Stimulated activated CD4-positive, alpha-beta T cell treated with anti-CD3 and anti-CD28 coated beads, Interleukin-4, amount 100 ng/mL, for 1 hour (primary cell): ENCODE measurements at places on chromosomes 3 and 15.

DNA sequence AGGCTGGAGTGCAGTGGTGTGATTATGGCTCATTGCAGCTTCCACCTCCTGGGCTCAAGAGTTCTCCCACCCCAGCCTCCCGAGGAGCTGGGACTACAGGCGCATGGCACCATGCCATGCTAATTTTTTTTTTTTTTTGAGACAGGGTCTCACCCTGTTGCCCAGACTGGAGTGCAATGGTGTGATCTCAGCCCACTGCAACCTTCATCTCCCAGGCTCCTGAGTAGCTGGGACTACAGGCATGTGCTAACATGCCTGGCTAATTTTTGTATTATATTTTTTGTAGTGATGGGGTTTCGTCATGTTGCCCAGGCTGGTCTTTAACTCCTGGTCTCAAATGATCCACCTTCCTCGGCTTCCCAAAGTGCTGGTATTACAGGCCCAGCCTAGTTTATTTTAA is 4.0 kb downstream of the TEX9 start:
- no peak for DNase-seq

GRCh38 chr3:185717121-185717520 is 107.7 kb downstream of the IGF2BP2 start:
- no peak for DNase-seq

DNA sequence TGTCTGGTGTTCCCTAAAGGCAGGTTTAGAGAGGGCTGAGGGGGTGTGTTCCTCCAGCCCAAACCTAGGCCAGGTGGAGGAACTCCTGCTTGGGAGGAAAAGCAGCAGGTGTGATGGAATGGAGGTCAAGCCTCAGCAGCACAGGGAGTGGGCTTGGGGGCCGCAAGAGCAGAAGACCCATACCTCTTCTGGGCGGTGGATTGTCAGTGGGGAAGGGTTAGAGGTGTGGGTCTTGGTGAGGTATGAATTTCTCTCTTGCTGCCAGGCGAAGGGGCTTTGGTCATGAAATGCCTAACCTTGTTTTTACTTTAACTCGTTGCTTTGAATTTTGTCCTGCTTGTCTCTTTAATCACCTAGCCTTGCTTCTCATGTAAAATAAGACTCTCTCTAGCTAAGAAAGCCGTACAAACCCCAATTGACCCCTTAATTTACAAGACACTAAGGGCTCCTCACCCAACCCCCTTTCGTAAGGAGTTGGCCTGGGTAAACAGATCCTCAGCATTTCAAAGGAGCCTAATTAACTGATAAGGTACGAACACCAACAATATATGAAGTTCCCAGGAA is 38.9 kb downstream of the DHX30 start:
- DNase-seq = no peak

- no peak for DNase-seq
Measured at GRCh38 chr3:191094057-191094845, 104.8 kb upstream of the OSTN start.

DNA sequence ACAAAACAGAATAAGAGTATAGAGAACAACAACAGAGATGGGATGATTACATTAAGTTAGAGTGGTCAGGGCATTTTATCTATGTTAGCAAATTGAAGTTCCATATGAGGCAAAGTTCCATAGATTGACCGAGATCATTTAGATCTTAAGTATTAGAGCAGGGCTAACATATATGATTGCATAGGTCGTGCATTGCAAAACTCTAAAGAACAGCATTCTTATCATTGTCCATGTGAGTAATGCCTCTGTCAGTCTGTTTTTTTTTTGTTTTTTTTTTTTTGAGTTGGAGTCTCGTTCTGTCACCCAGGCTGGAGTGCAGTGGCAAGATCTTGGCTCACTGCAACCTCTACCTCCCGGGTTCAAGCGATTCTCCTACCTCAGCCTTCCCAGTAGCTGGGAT is 341.7 kb upstream of the KCNH8 start:
- DNase-seq = no peak

GRCh38 chr15:62672268-62672667 is 370.3 kb upstream of the TPM1 start:
- no peak for DNase-seq

- no peak for DNase-seq
Measured at GRCh38 chr3:36686516-36686915, 77.8 kb downstream of the DCLK3 start.

GRCh38 chr3:138049157-138049919 is 39.4 kb downstream of the CLDN18 start:
- no peak for DNase-seq

GRCh38 chr3:118818386-118818785 is 216.3 kb downstream of the IGSF11 start:
- no peak for DNase-seq

DNA sequence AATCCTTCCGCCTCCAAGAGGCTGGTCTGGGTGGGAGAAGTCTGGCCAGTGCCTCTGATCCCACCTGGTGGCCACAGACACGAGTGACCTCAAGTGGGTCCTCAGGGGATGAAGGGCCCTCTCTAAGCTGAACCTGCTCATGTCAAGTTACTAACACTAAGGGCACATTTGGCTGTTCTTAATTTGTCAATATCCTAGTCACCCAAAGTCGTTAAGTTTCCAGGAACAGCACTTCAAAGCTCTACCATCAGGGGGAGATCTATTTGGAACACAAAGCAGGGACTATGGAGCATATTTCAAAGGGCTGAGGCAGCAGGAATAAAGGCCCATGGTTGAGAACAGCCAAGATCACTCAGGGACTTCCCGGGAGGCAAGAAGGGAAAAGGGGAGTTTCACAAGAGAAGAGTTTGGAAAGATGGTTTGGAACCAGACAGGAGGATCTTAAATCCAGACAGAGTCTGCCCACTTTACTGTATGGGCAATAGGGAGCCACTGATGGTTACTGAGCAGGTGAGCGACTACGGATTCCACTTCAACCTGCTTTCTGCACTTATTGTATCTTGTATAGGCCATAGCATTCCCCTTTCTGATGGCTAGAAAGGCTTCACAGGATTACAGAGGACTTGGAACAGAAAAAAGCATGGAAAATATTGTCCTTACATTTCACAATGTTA is 13.7 kb downstream of the OXTR start:
- DNase-seq = no peak

DNA sequence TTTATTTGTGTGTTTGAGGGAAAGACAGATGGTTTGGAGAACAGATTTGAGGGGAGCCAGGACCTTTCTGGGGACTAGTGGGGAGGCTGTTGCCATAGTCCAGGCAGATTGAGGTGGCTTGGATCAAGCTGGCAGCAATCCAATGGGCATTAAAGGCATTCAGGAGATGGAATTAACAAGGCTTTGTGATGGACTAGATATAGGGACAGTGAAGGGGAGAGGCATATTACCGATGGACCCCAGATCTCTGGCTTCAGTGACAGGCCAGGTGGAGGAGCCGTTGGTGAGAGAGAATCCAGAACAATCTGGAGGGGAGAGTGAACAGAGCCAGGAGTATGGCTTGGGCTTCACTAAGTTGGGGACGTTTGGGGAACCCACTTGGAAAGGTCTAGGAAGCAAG is 124.8 kb downstream of the EEFSEC start:
- DNase-seq = no peak

GRCh38 chr3:10552631-10552943 is 47.2 kb upstream of the ATP2B2 start:
- no peak for DNase-seq

- DNase-seq = no peak
Measured at GRCh38 chr3:142275856-142276255, 50.5 kb upstream of the GK5 start.

GRCh38 chr15:81092559-81092902 is 41.5 kb upstream of the CFAP161 start:
- DNase-seq = no peak

- no peak for DNase-seq
Measured at GRCh38 chr3:78496501-78496900, 1271.3 kb downstream of the ROBO1 start.

DNA sequence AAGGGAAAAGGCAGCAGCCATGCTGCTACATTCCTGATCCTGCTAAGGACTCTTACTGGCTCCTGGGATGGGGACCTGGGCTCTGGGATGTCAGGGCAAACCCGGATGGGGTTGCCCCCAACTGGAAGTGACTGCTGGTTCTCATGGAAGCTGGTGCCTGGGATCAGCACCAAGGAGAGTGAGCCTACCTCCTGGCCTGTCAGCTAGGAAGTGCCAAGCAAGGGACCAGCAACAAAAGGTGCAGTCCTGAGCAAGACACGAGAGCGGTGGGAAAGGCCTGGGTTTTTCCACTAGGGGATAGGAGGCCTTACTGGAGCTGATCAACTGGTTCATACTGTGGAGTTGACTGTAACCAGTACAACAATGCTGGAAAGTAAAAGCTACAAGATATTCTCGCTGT is 47.9 kb upstream of the SYNM start:
- DNase-seq = no peak

DNA sequence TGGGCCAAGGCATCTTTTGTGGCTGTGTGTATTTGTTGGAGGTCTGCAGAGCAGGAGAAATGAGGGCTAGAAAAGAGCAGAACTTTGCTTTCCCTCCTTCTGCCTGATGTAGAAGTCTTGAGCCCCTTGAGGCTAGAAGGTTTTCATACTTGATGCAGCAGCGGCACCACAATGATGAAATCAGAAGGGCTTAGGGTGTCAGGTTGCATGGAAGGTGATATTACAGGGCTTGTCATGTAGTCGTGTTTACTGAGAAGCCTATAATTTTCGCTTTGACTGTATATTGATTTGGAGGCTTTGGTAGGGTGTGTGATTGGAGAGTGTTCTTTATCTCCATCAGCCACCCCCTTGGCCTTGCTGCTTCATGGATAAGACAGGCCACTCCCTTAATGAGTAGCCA is 339.8 kb downstream of the THSD4 start:
- no peak for DNase-seq

- DNase-seq = no peak
Measured at GRCh38 chr3:108394563-108394962, 98.2 kb downstream of the HHLA2 start.

DNA sequence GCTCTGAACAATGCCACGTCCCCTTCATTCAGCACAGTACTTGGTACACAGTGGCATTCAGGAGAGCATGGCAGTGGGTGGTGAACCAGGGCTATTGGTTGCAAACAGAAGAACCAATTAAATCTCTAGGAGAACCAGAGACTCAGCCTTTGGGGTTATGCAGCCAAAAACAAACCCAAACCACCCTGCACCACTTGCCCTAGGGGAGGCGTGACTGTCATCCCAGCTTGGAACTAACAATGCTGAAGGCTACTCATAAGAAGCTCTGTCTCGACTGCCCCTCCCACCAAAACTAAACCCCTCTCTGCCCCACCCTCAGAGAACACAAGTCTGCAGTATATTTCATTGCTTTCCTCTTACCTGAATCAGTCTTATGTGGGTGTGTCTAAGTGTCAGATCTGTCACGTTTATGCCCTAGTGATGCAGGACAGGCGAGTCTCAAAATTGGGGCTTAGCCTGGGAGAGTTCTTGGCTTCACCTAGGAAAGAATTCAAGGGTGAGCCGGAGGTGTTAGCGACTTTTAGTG is 15.2 kb upstream of the KLHL40 start:
- no peak for DNase-seq

DNA sequence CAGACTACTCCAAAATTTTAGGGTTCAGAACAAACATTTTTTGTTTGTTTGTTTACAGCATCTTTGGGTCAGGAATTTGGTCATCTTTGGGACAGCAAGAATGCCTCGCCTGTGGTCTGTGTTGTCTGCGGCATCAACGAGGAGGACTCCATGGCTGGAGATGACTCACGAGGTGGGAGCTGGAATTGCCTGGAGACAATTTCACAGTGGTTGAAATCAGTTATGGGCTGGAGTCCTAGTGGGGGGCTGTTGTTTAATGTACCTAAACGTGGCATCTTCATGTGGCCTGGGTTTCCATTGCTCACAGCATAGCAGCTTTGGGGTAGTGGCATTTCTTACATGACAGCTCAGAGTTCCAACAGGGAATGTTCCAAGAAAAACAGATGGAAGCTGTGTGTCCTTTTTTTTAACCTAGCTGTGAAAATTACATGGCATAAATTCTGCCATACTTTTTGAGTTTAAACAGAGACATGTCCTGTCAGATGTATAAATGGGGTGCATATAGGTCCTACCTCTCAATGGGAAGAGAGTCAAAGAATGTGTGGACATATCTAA is 507.3 kb upstream of the CBLB start:
- no peak for DNase-seq

DNA sequence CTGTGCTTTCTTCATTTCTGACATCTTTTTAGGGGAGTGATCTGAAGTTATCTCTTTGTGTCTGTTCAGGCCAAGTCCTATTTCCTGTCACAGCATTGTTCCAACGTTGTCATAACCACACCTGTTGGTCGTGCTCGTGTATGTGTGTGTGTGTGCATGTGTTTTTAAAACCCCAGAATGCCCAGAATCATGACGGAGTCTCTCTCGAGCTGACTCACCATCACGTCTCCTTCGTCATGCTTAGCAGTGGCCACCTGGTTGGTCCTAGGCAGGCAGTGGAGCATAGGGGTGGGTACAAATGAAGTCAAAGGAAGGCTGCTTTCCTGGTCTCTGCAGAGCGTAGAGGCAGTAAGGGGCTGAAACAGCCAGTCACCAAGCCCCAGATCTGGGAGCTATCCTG is 126.8 kb upstream of the ABHD17C start:
- no peak for DNase-seq

- no peak for DNase-seq
Measured at GRCh38 chr3:170689296-170689829, 103.5 kb upstream of the SLC7A14 start.

DNA sequence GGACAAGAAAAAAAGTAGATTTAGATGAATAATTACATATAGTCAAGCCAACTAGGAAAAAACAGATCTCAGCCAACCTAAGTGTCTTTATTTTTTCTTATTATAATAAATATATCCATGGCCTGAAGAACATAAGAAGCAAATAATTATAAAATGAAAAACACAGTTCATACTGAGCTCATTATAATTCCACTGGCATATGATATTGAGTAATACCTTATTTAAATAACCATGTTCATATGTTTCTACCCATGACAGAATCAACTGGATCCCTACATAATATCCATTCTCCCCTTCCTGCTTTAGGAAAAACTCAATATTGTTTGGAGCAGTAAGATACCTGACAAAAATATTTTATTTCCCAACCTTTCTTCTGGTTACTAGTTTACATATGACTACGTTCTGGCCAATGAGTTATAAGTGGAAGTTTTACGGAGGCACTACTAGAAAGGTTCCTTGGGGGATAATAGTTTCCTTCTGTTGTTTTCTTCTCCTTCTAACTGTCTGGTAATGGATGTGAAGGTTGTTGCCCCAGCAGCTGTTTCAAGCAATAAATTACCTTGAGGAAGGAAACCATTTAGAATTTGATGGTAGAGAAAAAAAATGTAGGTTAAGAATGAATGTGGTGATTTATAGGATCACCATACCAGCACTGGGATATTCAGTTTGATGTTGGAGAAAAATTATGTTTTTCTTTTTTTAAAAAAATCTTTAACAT is 184.1 kb upstream of the MBNL1 start:
- DNase-seq = no peak

- no peak for DNase-seq
Measured at GRCh38 chr3:49761661-49762060, 24.7 kb downstream of the IP6K1 start.

GRCh38 chr15:81471151-81471550 is 97.1 kb upstream of the TMC3 start:
- no peak for DNase-seq

- DNase-seq = no peak
Measured at GRCh38 chr3:128823631-128824030, 55.8 kb upstream of the ACAD9 start.

GRCh38 chr3:156323466-156323865 is 203.1 kb downstream of the KCNAB1 start:
- DNase-seq = no peak

- no peak for DNase-seq
Measured at GRCh38 chr3:141386611-141387111, 18.4 kb downstream of the ZBTB38 start.
